SK-N-MC (cell line): ENCODE measurements at places on chromosomes 2 and 18.

GRCh38 chr18:36114738-36115137, 14.4 kb downstream of the SLC39A6 start:
- DNase-seq = no peak

DNA sequence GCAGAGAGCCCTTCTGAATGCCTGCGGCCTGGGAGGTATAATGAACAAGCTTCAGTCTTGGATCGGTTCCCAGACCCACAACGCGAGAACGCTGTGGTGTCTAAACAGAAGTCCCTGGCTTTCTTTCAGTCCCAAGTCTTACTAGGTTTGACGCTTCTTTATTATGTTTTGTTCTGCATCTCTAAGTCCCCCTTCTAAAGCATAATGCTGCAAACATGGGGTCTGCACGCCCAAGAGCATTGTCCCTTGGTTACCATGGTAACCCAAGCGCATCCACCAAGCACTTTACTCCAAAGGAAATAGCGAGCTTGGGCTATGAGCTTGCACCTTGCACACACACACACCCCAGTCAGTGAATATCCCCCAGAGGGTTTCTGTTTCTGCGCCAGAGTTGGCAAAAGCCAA, 193.7 kb downstream of the INO80D start:
- DNase-seq = no peak

- DNase-seq = no peak
Measured at GRCh38 chr2:27569398-27569797, 13.4 kb upstream of the ZNF512 start.

DNA sequence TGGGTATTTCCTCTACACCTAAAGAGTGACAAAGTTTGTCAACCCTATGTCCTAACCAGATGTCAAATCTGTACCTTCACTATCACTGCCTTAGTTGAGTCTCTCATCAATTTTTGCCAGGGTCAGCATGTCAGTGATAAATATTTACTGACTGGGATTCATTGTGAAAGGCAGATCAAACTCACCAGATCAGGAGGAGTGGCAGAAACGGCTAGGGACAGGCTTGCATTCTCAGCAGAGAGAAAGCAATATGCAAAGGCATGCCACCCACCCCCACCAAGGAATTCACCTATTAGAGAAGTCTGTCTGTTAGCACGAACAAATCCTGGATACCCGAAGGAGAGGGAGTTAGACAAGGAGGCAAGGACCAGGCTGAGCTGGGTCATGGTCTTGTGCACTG, 62.6 kb downstream of the PTPN2 start:
- no peak for DNase-seq

DNA sequence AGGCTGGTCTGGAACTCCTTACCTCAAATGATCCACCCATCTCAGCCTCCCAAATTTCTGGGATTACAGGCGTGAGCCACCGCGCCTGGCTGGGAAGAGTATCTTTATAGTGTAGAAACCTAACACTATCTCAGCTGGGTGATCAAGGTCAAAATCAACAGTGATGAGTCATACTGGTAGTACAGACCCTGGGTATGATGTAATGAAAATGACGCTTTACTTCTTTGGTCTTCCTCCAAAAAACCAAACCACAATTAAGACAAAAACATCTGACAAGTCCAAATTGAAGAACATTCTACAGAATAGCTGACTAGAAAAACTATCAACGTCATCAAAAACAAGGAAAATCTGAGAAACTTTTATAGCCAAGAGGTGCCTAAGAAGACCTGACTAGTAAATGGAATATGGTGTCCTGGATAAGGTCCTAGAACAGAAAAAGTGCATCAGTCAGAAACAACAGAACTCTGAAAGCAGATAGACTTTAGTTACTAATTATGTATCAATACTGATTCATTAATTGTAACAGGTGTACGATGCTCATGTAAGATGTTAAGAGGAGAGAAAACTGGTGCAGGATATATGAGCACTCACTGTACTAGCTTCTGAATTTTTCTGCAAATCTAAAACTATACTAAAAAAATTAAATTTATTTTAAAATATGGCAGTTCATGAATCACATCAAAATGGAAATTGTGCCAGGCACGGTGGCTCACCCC, 25.4 kb downstream of the PDCL3 start:
- DNase-seq = no peak

GRCh38 chr2:140442319-140442718, 1662.1 kb upstream of the NXPH2 start:
- no peak for DNase-seq

- DNase-seq = no peak
Measured at GRCh38 chr2:70664525-70664924, 103.5 kb downstream of the ADD2 start.
